ENCODE measurements at places on chromosomes 4 and X.
A peak's percentile ranks its signal among the peaks of the same experiment; 100 is the strongest.

DNA sequence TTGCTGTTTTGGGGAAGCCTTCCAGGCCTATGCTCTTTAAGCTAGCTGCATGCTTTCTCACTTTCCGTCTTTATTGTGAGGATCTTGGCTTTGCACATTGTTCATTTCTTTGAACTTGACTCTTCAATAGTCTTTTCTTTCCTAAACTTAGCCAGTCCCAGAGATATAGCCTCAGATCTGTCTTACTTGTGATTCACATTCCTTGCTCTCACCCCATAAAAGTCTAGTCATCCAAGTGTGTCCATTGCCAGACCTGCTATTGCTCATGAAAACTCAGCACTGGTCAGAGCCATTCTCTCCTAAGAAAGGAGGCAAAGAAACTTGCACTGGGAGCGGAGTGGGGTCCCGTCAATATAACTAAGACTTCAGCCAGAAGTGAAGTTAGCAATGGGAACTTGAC lies 275.0 kb upstream of the CTSO start:
- DNase-seq: peak; percentile 11

GRCh38 chrX:155778844-155779553 lies 102.1 kb upstream of the VAMP7 start:
- DNase-seq: no peak

GRCh38 chr4:29756966-29757365 lies 963.2 kb upstream of the PCDH7 start:
- no peak for DNase-seq

GRCh38 chr4:48554606-48555005 lies 64.6 kb downstream of the ZAR1 start:
- DNase-seq: no peak

DNA sequence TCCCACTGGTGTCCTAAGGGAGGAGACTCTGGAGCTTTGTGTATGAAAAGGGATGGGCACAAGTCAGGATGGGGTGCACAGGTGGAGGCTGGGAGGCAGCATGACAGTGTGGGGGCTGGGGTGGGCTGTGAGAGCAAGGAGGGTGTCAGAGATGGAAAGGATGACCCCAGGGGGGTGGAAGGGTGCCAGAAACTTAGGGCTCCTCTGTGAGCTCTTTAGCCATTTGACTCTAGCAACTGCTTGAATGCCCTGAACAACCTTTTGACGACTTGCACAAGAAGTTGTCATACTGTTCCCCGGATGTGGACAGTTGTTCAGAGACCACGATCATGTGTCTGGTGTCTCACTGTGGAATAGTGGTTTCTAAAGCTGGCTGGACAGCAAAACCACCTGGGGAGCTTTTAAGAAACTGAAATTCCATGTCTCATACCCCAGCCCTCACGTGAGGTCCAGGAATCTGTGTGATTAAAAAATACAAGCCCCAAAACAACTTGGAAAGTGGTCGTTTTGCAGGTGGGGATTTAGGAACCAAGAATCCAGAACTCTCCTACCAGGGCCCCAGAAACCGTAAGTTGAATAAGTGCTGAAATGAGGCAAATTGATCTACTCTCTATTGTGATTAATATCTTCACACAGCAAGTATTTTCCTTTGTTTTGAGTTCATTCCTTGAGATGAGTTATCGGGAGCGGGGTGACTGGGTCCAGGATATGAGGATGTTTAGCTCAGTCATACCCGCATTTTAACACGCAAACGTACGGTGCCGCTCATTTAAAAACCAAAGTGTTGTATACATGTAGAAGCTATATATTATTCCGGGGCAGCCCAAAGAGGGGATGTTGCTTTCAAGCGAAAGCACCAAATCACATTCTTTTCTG lies 3.4 kb downstream of the RHOH start:
- peak; percentile 23 for DNase-seq

GRCh38 chrX:130994671-130995070 lies 63.5 kb upstream of the ARHGAP36 start:
- DNase-seq: peak; percentile 2

DNA sequence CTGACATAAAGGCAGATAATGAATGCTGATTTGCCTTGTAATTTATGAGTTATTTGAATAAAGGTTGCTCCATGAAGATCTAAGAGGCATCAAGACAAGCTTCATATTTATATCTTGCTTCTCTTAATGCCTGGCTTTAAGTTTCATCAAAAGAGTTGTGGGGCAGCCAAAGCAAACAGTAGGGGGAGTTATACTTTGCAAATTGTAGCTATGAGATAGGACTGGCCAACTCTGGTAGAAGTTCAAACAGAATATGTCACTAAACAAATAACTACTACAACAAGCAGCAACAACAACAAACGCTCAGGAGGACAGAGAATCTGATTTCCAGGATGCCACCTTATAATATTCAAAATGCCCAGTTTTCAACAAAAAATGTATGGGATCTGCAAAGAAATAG lies 69.1 kb upstream of the PLAC1 start:
- no peak for DNase-seq

GRCh38 chrX:1554469-1555210 lies 17.7 kb upstream of the P2RY8 start:
- DNase-seq: no peak

- peak; percentile 65 for DNase-seq
These were observed 234.5 kb downstream of the MAML3 start for GRCh38 chr4:139919521-139919920.

GRCh38 chr4:2044119-2044485 lies 15.0 kb upstream of the NAT8L start:
- DNase-seq: no peak

DNA sequence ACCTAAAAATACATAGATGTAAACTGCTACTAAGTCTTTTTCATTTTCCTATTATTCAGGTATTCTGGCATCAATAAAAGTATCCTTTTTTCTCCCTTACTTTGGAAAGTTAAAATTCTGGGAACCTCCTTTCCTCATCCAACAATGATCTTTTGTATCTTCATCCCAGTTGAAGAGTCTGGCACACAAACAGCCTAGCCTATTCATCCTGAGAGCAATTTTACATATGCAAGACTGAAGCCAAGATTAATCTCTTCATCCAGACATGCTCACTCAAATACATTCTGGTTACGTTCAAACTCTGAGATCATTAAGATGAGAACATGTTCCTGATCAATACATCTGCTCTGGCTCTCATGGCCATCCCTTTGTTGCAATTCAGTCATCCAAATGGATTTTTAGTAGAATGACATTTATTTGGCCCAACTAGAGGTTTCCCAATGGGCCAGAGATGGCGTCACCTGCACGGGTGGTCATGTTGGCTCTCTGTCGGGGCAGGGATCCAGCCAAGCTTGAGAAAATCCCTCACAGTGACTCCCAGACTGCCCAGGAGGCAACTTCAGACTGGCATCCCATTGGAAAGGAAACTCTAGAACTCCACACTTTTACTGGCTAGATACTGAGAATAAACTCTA lies 135.3 kb upstream of the VCX2 start:
- DNase-seq: no peak

DNA sequence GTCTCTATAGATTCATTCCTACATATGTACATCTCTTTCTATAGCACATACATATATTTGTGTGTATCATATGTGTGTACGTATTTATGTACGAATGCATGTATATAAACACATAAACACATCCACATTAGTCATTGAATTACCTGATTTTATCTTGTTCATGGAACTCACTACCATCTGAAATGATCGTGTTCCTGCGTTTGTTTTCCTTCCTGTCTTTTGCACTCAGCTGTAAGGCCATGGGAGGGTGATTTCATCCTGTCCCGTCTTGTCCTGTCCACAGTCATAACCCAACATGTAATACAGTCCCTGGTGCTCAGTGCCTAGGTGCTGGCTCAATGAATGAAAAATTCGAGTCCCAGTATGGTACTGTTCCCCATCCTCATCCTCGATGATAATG lies 191.8 kb upstream of the PSAPL1 start:
- no peak for DNase-seq

DNA sequence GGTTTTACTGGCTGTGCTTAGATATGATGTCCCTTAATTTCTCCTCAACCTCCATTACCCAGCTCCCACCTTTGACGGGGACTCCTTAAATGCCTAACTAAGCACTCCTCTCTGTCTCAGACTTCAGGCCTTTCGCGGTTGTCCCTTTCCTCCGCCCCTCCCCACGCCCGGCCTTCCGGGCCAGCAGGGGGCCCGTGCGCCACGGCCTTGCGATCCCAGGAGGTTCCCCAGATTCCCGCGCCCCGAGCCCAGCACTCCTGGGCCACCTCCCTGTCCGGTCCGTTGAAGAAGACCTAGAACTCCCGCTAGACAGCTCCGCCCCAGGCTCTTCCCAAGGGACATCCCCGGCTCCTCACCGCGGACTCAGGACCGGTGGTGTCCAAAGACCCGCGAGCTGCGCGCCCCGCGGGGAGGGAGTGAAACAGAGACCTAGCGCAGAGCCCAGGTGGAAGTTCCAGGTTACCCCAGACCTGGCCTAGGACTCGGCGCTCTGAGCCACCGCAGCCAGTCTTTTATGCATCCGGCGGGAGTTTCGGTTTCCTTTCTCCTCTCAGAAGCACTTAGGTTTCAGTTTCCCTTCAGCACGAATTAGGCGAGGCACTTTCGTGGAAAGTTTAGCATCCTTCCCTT lies at the start of gene DDX60:
TSS of gene DDX60 (minus strand) at position 487 of the 630 bp plus-strand sequence. CDS start 7,493 bp downstream, outside the sequence.
- peak; percentile 73 for DNase-seq

DNA sequence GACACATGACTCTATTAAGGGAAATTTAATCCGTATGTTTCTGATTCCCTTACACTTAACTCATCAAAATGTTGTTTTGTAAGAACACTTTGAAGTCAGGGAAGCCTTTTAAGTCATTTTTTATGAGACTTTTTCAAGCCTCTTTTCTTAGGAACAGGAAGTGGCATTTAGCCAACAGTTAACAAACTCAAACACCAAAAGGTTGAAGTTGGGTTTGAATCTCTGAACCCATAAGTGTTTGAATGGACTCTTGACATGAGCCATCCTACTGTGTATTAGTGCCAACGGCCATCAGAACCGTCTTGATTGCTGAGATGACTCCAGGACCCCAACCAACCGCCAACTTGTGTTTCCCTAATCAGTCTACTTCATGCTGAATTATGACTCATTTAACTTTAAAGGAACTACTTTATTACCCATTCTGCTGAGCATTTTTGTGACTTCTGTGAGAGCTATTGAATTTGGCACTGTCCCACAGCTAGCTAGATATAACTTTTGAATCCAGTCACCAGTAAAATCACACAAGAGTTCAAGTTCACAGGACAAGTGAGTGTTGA lies 209.1 kb upstream of the FAT1 start:
- peak; percentile 74 for DNase-seq

DNA sequence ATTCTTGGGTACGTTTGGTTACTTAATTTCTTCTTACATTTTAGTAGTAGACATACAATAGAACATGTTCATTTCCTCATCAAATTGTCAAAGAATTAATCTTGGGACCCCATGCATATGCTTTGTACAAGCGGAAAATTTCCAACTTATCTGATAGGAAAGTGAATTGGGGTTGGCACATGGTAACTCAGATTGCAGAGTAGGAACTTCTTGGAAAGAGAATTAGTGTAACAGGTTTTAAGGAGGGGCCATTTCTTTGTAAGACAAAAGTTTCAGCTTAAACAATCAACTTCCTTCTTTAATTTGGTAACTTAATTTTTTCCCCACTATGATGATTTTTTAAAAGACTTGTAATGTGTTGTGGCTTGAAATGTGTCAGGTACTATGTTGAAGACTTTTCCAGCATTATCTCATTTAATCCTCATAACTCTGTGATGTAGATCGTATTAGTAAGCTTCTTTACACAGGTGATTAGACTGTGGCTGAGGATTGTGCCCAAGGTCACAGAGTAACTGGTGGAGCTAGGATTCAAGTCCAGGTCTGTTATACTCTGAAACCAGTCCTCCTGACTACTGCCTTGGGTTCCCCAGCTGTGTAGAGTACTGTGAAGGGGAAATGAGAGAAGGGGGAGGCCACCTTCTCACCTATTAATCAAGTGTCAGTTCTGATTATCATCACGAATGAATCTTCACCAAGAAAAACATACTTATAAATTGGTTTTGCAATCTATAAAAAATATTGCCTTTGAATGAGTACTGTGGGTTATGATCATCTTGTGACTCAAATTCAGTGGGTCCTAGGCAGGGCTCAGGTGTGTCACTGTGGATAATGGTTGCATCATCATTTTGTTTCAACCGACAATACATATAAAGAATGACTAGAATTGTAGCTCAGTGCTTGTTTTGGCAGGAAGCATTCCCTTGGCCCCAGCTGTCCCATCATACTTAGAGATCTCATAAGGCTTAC lies 4.3 kb downstream of the GK start:
- peak; percentile 69 for DNase-seq

GRCh38 chrX:150303386-150304097 lies 59.6 kb upstream of the MAMLD1 start:
- no peak for DNase-seq

DNA sequence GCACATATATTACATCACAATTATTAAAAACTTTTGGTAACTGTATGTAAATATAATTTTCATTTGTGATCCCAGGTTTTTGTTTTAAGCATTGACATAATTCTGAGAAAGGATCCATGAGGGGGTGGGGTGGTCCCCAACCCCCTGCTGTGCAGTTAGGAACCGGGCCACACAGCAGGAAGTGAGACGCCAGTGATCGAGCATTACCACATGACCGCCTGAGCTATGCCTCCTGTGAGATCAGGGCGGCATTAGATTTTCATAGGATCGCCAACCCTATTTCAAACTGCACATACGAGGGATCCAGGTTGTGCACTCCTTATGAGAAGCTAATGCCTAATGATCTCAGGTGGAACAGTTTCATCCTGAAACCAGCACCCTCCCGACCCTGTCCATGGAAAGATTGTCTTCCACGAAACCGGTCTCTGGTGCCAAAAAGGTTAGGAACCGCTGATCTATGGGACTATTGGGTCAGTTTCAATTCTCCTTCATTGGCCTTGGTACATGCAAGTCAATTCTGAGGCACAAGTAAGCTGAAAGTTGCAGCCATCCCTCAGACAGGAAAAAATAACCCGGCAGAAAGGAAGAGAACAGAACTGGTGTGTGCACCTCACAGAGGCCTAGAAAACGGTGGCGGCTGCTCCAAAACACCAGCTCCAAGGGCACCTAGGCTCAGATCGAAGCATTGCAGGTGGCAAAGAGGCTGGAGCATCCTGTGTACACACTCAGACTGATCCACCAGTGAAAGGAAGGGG lies 7.0 kb upstream of the TMSB4X start:
- no peak for DNase-seq

Measured in IMR-90 (cell line).